ENCODE measurements at places on chromosomes 6 and 20.

GRCh38 chr6:110608151-110608550 lies 131.7 kb upstream of the SLC22A16 start:
- DNase-seq: no peak

DNA sequence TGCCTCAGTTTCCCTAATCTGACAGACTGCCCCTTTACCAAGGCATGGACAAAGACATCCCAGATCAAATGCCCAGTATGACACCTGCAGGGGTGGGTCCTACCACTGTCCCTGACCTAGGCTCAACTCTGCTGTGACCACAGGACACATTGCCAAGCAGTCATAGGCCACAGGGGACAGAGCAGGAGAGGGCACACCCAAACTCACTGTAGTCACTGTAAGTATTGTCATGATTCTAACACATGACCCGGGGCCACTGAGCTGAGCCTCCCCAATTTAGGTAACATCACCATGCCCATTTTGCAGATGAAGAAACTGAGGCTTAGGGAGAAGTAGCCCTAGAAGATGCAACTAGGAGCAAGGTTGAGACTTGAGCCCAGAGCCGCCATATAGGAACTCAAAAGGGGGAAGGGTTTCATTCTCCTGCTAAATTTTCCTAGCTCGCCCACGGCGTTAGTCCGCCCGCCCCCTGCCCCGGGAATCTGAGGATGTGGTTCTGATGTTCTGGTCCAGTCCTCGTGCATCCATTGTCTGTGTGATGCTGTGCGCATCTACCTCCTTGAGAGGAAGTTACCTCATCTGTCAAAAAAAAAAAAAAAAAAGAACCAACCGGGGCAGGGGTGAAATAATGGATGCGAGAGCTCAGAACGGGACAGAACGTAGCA lies 44.8 kb downstream of the PMEPA1 start:
- no peak for DNase-seq

DNA sequence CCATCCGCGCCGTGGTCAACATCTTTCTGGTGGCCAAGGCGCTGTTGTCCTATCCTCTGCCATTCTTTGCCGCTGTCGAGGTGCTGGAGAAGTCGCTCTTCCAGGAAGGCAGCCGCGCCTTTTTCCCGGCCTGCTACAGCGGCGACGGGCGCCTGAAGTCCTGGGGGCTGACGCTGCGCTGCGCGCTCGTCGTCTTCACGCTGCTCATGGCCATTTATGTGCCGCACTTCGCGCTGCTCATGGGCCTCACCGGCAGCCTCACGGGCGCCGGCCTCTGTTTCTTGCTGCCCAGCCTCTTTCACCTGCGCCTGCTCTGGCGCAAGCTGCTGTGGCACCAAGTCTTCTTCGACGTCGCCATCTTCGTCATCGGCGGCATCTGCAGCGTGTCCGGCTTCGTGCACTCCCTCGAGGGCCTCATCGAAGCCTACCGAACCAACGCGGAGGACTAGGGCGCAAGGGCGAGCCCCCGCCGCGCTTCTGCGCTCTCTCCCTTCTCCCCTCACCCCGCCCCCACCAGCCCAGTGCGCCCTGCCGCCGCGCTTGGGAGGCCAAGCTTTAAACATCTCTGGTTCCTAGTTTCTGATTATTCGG lies 4.0 kb downstream of the SLC32A1 start:
- DNase-seq: no peak

GRCh38 chr6:4561773-4562400 lies 214.3 kb upstream of the CDYL start:
- no peak for DNase-seq

GRCh38 chr20:5788385-5788895 lies 38.2 kb downstream of the SHLD1 start:
- DNase-seq: peak; percentile 96

DNA sequence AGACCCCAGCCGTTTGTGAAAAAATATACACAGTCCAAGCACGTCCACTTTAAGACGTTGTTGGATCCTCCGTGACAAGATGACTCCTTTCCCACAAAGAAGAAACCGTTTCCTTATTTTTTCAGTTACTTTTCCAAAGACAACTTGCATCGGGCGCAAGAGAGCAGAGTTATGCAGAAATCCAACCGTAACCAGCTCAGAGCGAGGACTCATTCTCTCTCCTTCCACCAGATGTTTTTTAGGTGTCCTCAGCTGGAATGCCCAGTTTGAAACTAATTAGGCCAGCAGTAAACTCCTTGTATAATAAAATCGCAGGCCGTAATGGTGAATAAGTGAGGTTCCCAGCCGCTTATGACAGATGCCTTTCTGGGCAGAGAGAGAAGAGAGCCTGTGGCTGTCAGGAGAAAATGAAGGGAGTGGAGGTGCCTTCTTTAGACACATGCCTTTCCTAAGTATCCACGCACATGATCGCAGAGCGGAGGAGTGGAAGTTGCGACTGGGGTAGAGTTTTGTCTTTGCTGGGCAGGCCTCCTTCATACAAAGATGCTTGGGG lies 2.8 kb downstream of the EYA2 start:
- DNase-seq: no peak

DNA sequence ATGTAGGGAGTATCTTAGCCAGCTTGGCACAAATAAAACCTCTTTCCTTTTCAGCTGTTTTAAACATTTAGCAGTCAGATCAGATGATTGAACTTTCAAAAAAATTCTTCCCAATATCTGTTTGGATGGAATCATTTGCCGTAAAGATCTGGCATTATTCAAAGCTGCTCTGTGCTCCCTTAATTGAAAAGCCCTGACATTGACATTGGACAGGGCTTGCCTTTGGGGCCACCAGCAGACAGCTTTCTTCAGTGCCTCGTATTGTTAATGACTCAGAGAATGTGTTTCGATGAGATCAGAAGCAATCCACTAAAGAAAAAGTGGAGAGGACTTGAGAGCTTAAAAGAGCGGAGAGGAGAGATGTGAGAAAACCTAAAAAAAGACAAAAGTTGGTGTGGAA lies 343.5 kb downstream of the NRN1 start:
- no peak for DNase-seq

DNA sequence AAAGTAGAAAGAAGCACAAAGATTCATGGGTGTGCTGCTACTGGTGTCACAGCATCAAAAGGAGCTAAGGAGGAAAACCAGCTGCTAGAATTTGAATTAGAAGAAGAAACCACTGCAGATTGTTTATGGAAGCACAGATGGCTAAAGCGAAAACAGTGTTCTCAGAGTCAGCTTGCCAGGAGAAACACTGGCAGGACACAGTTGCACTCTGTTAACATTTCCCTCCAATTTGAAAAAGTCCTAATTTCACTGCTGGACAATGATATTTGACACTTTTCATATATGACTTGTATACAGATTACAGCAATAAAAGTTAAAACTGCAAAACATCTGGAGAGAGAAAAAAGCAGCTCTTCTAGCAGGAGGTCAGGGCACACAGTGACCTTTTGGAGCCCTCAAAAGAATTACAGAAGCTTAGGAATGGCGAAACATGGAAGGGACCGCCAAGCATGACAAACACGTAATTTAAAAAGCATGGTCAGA lies 314.5 kb downstream of the COL12A1 start:
- no peak for DNase-seq

DNA sequence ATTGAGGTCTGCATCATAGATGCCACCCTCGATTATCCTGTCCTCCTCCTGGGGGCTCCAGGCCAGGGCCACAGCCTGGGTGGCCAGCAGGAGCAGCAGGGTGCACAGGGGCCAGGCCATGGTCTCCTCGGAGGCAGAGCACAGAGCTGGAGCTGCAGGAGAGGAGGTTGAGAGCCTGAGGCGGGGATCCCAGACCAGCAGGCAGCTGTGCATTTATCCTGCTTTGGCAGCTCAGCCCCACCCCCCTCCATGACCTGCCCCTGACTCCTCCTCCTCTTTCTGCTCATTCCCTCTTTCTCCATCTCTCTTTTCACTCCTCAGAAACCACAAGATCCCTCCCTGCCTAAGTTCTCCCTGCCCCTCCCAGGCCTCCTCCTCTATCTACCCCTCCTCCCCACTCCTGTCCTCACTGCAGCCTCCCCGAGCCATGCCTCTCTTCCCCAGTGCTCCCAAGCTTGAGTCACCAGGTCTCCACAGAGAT lies at the start of gene CST2:
Gene CST2, minus strand, starts transcription at position 189 of the 481 bp plus-strand sequence. Its CDS starts 69 bp downstream, at position 120.
- DNase-seq: no peak

GRCh38 chr6:167146977-167147376 lies 10.8 kb downstream of the GPR31 start:
- DNase-seq: no peak

- peak; percentile 80 for DNase-seq
Measured at GRCh38 chr6:18022398-18023231, 35.2 kb upstream of the KIF13A start.

DNA sequence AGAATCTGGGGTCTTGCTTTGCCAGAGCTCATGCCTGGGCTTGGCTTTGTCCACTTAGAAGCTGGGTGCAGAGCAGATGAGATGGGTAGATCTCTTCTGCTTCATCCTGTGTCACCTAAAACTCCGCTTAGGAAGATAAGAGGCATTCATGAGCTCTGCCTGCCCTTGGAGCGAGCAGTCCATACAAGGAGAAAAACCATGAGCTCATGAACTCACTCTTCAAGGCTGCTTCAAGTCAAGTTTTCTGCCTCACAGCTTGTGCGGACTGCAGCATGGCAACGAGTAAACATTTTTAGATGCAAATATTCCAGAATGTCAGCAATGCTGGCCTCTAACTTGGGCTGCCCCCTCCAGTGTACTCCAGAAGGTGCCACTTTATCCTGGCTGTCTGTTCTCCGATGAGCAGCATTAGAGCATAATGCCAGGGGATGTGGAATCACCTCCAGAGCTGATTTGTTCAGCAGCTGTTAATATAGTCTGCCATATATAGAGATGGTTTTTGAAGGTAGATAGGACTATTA lies 10.7 kb upstream of the UQCC2 start:
- no peak for DNase-seq

- no peak for DNase-seq
Measured at GRCh38 chr6:508006-508405, 116.5 kb downstream of the IRF4 start.

DNA sequence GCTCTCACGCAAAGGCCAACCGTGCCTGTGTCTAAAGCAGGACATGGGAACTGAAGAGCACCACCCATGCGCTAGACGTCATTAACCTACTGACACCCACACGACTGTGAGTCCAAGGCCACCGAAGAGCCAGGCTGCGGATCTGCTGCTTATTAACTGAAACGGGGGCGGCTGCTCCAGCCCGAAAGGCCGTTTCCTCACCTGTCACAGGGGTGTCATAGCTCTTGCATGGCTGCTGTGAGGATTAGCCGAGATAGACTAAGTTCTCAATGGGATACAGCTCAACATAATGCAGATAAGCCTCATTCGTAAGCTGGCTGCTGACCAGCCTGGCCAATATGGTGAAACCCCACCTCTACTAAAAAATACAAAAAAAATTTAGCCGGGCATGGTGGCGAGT lies 26.7 kb downstream of the OVOL2 start:
- no peak for DNase-seq

DNA sequence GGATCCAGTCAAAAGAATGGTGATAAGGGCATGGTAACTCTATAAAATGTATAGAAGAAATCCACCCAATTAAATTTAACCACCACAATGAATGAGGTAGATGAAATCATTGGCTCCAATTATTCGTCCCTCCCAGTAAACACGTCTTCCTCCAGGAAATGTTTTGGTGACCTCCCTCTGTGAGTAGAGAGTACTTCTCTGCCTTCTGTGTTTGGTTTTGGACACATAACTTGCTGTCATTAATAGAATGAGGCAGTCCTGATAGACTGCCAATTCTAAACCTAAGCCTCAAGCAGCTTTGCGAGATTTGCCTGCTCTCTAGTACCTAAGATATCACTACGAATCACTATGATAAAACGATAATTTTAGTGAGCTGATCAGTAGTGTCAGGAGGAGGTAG lies 632.8 kb downstream of the HDGFL1 start:
- DNase-seq: no peak

DNA sequence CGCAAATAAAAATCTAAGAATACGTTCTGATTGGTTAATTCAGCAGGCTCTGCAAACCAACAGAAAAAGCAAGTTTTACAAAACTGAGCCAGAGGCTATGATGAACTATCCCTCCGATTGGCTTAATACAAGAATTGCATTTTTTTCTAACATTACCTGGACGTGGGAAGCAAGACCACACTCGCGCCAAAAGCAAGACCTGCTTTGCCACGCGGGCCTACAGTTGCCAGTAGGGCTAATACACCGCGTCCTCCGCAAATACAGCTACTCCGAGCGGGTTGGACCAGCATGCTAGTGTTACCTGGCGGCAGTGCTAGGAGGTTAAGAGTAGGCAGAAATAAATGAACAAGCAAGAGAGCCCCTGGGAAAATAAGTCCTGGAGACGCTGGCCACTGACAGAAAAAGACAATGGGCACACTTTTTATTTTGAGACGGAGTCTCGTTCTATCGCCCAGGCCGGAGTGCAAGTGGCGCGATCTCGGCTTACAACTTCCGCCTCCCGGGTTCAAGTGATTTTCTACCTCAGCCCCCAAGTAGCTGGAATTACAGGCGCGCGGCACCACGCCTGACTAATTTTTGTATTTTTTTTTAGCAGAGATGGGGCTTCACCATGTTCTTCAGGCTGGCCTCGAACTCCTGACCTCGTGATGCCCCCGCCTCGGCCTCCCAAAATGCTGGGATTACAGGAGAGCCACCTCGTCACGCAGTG lies 131.9 kb upstream of the BTN3A2 start:
- DNase-seq: peak; percentile 81

- no peak for DNase-seq
Measured at GRCh38 chr6:150435832-150436231, 67.0 kb downstream of the IYD start.

DNA sequence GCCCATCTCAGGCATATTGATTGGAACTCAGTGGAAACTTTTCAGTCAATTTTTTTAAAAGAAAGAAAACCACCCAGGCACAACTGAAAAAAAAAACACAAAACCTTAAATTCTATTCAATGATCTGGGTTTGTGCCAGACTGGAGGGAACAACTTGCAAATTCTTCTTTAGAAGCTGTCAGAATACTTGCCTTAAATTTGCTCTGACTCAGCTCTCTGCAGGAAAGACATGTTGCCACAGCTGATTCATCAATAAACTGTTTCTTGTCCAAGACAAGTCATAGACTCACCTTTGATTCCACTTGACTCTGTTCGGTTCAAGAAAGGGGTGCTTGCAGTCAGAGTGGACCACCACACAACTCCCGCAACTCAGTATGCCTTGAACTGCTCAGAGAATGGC lies 117.8 kb upstream of the F13A1 start:
- no peak for DNase-seq

GRCh38 chr6:157456524-157456829 lies 75.5 kb downstream of the ZDHHC14 start:
- no peak for DNase-seq

DNA sequence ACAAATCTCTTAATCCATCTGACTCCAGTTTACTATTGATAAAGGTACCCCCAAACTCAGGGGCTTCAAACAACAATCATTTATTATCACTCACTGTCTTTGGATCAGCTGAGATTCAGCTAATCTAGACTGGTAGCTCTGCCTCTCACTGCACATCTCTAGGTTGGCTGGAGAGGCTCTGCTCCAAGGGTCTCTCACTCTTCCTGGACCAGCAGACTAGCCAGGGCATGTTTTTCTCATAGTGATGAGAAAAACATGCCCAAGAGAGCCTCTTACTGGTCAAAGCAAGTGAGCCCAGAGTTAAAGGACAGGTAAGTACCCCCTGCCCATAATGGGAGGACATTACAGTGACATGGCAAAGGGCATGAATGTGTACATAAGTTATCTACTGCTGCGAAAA lies 115.1 kb upstream of the BEND3 start:
- no peak for DNase-seq

GRCh38 chr20:60579941-60580515 lies 621.8 kb downstream of the CDH26 start:
- no peak for DNase-seq
